Natural killer cell (primary cell): ENCODE measurements at places on chromosomes 5 and 9.

GRCh38 chr9:105702207-105702606 lies 7.9 kb downstream of the TMEM38B start:
- DNase-seq: no peak

DNA sequence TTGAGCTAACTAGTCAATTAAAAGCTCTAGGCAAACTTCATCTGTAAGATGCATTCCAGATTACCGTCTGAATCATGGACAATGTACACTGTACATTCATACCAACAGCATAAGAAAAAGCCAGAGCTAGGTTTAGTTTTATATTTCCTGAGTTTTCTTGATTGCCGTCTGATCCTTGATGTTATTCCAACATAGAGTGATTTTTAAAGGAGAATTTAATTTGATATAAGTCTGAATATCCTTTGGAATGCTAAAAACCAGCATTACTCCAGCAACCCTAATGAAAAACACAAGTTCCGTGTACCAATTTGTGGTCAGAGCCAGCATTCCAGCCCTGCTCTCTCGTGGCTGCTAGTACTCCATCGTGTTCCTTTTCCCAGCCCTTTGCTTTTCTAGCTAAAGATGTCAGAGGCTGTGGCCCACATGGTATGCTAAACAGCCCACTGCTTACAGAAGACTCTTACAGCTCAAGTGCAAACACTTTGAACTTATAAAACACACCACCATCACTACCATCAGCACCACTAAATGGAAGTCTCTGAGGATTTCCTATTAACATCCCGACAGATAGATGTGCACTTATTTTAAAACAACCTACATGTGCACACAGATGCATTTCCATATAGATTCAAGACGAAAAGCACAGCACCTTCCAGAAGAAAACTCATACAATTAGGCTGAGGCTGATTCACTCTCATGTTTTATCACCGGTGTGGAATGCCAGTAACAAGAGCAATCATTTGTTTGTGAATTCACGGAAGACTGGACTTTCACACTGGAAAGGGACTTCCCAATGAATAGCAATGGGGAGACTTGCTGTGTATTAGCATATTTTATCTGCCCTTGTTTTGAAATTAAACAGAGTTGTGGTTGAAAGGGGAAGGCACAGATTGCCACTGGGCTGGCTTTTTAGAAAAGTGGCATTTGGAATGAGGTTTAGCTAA lies 246.9 kb upstream of the GAS1 start:
- no peak for DNase-seq

DNA sequence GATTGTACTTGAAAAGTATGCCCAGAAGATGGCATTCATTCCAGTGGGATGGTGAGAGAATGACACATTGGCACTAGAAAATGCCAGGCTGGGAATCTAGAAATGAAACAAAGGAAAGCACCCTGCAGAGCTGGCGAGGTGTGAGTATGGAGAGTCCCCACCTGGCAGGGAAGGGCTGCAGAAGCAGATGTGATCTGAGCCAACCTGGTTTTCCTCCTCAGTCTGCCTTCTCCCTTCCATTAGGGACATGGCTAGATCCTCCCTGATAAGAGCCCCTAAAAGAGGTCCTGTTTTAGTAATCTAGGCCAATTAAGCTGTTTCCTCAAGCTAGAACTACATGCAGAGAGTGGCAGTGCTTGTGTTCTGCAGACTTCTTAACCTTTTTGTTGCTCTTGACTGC lies 24.7 kb upstream of the TNFSF15 start:
- no peak for DNase-seq

DNA sequence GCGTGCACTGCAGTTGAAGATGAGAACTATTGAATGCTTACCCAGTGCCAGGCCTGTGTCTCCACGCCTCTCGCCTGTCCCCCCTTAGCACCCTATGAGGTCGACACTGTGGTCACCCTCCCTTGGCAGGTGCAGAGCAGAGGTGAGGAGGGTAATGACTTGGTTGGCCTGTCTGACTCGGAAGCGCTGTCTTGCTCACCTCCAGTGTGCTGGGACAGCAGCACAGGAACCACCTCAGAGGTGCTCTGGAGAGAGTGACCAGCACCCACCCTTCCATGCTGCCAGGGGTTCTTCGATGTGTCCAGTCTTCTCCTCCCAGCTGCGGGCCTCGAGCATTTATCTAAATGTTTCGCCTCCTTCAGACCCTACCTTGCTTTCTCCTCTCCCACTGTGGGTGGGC lies 178.3 kb upstream of the IRX2 start:
- DNase-seq: no peak

- DNase-seq: no peak
Observed at GRCh38 chr5:174937201-174938123, 213.1 kb downstream of the MSX2 start.

DNA sequence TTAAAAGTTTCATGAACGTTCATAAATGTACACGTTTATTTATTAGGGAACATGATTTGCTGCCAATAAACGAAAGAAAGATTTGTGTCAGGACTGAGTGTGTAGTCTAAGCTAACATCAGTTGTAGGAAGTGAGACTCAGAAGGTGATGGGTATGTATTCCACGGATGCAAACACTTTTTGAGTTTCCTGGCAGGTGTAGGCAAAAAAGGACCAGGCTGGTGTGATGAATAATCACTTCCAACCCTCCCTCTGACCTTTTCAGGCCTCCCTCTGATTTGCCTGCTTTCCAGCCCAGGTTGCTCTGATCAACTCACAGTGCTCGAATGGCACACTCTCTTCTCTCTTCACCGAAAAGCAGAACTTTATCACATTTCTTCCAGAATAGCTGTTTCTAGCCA lies 51.8 kb downstream of the BASP1 start:
- DNase-seq: no peak

GRCh38 chr5:137668637-137669036 lies 67.3 kb downstream of the KLHL3 start:
- DNase-seq: no peak
